ENCODE measurements at places on chromosomes 7 and 10.
A peak's percentile ranks its signal among the peaks of the same experiment; 100 is the strongest.

- DNase-seq: peak; percentile 53
Measured at GRCh38 chr10:67602268-67602950, 93.6 kb downstream of the CTNNA3 start.

DNA sequence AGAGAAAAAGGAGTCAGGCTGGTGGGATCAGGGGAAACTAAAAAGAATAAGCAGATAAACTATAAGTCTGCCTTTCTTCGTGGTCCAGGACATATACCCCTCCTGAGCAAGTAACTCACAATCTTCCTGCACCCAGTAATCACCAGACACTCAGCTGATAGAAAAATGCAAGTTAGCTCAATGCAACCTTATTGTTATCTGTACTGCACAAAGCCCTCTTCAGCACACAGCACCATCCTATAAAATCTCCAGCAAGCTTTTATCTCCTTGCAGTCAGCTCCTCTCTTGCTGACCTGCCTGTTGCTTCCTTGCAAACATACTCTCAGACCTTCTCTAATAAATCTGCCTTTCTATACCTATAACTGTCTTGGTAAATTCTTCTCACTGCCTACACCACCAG, 6.7 kb downstream of the SLC37A3 start:
- DNase-seq: no peak

DNA sequence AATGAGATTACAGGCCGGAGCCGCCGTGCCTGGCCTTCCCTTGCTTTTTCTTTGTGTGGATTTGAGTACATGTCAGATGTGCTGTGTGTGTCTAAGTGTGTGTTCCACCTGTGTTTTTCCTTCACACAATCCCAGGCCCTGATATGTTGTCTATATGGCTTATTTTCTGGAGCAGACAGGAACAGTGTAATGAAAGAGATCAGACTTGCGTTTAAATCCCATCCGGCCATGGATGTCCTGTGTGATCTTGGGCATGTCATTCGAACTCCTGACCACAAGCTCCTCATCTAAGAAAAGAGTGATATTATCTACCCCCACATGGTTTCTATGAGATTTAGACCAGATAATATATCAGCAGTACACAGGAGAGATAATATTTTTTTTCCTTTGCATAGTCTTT, 37.2 kb downstream of the APBB1IP start:
- DNase-seq: no peak

- DNase-seq: no peak
Measured at GRCh38 chr10:124164264-124164663, 70.9 kb upstream of the CHST15 start.

GRCh38 chr10:122500194-122500593, 38.8 kb downstream of the HTRA1 start:
- no peak for DNase-seq

- no peak for DNase-seq
Measured at GRCh38 chr7:106372126-106372525, 87.3 kb upstream of the NAMPT start.

Data from SW 1271 (cell line).